Coronary artery (tissue), 2 donors: ENCODE measurements at places on chromosomes 1 and 21.

DNA sequence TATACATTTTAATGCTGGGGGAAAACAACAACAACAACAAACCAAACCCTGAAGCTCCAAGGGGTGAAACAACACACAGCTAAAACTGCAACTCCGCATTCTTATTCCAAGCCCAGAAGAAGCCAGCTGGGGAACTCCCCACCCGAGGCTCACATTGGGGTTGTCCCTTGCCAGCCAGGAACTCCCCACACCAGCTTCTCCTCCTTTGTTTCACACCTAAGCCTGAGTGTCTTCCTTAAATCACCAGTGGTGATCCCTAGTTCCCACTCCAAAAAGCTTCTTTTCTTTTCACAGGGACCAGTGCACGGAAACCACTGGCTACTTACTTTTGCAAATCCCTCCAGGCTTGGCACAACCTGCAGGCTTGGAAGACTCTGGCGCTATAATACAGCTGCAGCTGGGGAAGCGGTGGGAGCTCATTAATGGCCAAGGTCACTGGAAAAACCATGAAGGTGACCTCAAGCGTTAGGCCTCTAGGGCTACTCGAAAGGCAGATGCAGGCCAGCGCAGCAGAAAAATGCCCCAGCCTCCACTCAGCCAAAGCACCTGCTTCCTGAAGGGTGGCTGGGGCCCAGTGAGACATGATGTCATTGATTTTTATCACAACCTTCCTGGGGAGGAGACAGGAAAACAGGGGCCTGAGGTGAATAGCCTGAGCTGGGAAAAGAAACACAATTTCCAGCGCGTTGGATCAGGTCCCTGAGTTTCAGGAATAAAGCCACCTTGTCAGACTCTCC, 40.1 kb downstream of the TLR5 start:
- no peak for DNase-seq

DNA sequence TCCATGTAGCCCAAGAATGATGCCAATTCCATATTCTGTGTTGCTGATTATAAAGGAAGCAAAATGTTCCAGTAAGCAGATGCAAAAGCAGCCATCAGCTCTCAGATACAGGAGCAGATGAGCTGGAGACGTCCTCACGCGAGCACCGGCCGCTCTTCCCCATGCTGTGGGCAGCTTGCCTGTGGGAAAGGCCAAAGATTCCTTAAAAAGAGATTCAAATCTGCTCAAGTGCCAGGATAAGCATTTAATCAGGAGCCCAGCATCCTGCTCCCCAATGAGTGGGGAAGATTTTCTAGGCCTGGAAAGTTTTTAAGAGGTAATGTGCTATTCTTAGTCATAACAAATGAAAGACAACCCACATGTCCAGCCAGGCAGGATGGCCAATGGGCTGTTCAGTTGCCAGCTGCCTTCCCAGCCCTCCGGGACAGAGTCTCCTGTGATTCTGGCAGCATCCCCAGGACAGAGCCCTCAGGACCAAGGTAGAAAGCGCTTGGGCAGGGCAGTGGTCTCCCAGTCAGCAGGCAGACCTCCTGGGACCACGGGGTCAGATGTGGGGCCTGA, 108.2 kb upstream of the TMPRSS2 start:
- DNase-seq: peak; percentile 84

DNA sequence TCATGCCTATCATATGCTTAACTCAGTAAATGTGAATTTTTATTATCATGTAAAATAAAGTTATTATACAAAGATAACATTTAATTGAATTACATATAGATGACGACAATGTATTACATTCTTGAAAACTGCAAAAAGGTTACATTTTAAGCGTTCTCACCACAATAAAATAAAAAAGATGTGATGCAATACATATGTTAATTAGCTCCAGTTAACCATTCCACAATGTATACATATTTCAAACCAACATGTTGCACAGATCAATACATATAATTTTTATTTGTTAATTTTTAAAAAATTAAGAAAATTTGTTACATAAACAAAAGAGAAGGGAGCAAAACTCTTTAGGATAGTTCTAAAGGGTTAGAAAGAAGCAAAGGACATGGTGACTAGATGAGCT, 183.7 kb downstream of the VAV3 start:
- DNase-seq: no peak

DNA sequence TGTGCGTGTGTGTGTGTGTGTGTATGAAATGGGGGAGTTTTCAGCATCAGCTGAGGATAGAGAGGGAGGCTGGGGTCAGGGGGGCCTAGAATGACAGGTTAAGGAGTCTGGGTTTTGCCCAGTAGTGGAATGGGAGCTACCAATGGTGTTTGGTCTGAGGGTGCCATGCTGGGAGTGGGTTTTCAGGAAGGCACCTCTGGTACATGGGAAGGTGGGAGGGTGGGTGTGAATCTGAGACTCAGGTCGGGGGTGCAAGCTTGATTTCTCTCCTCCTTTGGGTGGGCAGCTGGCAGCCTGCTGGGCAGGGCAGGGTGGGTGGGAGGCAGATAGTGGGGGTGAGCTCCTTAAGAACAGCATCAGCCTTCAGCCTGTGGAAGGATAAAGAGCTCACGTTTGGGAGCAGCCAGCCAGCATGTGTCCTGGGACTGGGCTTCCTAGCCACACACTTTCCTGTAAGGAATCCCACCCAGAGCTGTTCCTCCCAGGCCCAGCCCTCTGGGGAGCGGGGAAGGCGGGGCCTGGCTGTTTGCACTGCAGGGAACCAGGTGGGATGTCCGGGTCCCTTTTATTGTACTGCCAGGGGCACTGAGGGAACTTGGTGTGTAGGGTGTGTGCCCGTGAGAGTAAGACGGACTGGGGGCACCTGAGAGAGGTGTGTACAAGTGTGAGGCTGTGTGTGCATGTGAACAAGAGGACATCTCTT, 152.8 kb downstream of the FOXD2 start:
- no peak for DNase-seq

GRCh38 chr1:45945426-45945825, 142.0 kb downstream of the MAST2 start:
- DNase-seq: no peak

GRCh38 chr1:175793617-175794016, 50.2 kb upstream of the TNR start:
- DNase-seq: no peak

DNA sequence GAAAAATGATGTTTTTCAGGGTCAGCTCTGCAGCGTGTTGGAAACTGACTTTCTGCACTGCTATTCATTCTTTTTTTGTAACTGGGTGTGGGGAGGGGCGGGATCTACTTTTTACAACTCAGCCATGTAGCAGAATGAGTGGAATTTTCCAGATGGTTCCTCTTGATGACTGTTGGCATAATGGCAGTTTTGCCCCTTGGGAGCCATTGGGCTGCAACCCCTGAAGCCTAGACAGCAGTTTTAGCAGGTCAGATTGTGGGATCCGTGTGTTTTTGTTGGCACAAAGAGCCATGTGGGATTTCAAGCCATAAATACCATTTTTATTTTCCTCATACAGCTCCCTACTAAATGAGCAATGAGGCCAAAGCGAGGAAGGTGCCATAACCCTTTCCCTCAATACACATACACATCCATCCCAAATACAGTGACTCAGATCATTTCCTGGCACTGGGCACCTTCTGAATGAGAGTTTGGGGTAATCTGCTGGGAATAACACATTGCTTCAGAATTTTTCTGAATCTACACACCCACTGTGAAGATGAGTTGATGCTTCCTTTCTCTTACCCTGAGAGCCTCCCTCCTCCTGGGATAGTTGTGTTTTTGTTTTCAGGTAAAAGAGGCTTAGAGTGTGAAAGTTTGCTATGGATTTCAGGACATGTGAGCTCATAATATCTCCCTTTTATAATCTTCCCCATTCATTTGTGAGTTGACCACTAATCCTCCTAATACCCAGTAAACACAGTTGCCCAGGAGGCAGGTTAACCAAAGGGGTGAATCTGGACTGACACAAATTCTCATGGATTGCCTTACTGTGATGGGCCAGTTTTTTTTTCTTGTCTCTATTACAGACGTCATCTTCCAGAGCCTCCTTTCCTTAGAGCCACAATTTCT, 13.1 kb downstream of the S100A10 start:
- peak; percentile 76 for DNase-seq

- peak; percentile 82 for DNase-seq
Observed at GRCh38 chr1:25744140-25744581, 55.8 kb upstream of the SELENON start.

DNA sequence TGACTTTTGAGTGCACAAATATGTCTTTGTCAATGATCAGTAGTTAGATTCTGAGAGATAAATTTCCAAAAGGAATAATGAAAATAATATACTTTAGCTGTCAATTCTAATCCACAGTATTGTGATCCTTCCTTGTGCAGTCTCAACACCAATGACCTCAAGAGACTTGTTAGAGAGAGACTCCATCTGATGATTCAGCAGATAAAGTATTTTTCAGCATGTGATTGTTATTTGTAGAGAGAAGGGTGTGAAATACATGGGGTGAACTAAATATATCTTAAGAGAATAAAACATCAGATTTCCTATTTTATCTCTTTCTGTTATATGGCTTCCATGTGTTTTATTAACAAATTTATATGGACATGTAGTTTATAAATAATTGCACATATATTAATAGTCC, 5.9 kb upstream of the ZNF124 start:
- DNase-seq: no peak

- no peak for DNase-seq
Observed at GRCh38 chr1:4615138-4615470, 39.3 kb upstream of the AJAP1 start.

GRCh38 chr1:172777767-172778166, 118.9 kb downstream of the FASLG start:
- no peak for DNase-seq

GRCh38 chr1:213385806-213386324, 334.8 kb downstream of the RPS6KC1 start:
- no peak for DNase-seq

DNA sequence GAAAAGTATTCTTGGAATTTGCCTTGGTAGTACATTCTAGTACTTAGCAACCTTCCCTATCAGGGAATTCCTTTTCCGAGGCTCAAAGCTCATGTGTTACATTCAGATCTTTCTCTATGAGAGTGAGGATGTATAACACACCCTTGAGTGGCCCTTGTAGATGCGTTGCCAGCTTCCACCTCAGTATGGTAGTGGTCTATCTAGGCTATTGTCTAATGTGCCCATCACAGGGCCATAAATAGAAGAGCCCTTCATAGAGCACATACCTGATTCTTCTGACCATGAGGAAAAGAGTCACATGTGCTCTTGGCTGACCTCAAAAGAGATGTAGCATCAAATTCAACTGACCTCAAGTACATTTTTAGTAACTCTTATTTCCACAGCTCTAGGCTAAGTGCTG, 14.0 kb upstream of the ZC3H11B start:
- no peak for DNase-seq

DNA sequence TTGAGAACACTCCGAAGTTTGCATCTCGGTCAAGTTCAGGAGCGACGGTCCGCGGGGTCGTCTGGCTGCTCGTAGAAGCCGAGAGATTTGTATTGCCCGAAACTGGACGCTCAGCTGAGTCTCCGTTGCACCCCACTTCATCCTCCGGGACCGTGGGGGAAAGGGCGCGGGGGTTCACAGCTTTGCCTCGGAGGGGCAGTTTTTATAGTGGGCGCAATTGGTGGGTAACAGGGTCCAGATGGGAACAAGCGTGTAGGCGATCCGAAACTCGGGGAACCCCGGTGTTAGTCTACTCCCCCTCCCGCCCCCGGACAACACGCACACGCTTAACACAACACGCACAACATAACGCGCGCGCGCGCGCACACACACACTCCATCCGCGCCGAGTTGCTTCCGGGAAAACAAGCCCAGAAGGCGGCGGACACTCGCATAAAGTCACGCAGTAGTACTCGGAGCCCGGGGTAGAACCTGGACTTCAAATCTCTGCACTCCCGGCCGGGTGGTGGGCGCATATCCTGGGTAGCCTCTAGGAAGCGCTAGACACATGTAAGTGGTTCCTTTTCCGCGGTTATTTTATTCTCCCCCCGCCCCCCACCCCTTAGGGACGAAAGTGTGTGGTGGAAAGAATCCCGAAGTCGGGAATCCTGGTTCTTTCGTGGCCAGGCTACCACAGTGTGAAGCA, 1.1 kb upstream of the JUN start:
- DNase-seq: peak; percentile 97

- no peak for DNase-seq
Observed at GRCh38 chr1:46708121-46708520, 10.8 kb downstream of the EFCAB14 start.

DNA sequence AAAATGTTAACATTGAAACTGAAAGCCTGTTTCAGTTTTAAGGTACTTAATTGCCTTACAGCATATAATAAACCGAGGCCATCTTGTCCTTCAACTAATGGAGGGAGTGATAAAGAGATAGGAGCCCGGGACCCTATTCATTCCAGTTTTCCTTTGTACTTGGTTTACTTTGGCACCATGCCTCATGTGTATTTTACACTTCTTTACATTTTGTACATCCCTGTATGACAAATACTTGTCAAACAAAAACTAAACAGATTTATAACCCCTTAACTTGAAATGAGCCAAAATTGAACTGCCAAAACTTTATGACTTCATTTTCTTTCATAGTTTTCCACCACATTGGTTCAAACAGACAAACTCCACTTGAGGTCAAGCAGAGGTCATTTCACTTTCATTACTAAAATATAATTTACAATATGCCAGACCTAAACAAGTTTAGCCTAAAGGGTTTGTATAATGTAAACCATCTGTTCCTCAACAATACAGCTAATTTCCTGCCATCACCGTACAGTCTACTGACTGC, 30.9 kb upstream of the UBE2U start:
- no peak for DNase-seq

DNA sequence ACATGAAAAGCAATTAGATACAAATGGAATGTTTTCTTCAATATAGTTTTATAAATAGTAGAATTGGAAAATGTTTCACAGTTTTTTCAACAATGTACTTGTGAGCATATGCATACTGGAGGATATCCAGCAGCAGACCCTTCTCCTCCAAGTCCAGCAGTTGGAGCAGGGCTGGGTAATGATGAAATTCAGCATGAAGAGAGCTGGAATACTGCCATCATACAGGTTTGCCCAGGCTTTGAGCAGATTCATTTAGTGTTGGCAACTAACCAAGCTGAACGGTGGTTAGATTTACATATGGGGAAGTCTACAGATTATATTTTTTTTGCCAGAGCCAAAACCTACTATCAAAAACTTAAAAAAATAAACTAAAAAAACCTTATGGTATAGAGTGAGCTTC, 38.3 kb downstream of the WDR3 start:
- no peak for DNase-seq

DNA sequence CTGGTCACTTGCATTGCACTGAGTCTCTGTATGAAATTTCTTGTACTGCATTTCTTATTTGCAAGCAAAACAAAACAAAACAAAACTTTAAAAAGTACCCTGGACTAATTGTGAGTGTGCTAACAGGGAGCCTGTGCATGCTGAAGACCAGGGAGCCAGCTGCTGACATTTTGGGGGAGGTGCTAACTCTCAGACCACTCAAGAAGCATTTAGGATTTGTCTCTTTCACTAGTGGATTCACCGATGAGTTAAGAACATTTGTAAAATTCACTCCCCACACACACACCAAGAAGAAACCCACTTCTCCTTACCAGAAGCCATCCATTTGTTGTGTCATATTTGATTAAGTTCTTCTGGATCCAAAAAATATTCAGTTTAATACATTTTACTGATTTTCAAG, 95.7 kb upstream of the C1orf105 start:
- no peak for DNase-seq

GRCh38 chr1:43206600-43207228, 34.6 kb downstream of the CFAP57 start:
- no peak for DNase-seq
